ENCODE measurements at places on chromosomes 7 and 10.

DNA sequence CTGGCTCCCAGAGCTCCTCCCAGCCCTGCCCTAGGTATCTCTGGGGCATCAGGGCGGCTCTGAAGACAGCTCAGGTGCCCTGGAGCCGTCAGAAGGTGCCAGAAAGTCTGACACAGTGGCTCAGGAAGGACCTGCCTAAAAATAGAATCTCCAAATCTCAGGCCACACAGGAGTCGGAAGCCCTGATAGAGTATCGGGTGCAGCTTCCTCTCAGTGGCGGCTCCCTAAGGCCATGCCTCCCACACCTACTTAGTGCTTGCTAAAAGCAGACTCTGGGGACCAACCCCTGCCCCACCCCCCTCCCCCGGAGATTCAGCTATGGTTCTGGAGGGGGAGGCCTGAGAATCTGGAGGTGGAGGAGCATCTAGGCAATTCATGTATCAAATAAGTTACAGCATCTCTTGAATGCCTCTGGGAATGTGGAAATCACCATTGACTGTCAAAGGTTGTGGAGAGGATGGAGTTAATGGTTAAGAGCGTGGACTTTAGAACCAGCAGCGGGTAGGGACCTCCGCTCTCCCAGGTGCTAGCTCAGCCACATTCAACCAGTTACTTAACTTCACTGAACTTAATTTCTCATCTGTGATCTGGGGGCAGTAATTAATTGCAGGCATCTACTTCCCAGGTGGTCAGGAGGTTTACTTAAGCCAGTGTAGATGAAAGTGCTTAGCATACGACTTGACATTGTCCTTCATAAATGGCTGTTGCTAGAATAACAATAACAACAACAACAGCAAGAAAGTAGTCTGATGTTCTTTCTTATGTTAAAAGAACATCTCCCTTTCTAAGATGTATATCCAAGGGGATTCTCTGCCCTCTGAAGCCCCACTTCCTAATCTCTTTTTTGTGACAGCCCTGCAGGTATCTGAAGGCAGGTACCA lies 38.6 kb upstream of the MXI1 start:
- no peak for DNase-seq

DNA sequence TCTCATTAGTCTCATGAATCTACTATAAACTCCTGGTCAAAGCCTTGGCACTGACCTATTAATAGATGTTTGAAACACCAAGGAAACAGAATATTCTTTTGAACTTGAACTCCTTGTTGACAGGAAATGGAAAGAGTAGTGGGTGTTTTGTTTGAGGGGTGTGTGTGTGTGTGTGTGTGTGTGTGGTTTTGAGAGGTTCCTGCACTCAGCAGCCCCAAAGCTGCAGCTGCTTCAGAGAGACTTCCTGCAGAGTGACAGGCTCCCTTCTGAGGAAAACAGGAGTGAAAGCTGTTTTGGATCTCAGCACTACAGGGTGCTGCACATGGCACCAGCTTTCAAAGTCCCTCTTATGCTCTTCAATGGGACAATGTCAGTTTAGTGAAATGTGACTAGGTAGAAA lies 546.5 kb upstream of the STEAP1 start:
- peak; percentile 21 for DNase-seq

DNA sequence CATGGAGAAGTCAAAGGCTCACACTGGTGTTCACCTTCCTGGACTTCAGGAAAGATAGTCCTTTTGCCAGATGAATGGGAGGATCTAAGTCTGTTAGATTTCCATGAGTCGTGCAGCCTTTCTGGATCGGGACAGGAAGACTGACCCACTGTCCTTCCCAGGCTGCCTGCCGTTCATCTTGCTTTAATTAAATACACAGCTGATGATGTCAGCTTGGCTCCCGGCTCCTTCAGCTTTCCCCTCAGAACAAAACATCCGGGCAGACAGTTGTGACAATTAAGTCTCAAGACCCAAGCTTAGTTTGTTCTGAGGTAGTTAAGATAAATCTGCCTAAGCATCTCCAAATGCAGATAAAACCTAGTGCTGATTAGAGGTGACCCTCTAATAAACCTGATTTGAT lies 58.6 kb downstream of the AUTS2 start:
- DNase-seq: no peak

DNA sequence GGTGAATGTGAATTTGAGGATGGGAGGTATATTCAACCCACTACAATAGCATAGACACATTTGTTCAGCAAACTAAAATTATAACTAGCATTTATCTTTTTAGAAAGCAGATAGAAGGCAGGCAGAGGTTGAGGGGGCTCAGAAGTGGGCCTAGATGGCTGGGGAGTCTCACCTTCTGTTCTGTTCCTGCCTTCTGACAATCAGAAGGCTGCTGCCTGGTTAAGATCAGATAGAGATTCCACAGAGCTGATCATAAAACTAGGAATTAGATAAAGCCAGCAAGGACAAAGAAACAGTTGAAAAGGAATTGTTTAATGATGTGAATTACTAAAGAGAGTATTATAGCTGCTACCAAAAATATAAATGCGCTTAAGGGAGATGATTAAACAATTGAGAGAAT lies 11.6 kb upstream of the NFE2L3 start:
- DNase-seq: no peak
